ENCODE measurements at places on chromosomes 13 and 19.

DNA sequence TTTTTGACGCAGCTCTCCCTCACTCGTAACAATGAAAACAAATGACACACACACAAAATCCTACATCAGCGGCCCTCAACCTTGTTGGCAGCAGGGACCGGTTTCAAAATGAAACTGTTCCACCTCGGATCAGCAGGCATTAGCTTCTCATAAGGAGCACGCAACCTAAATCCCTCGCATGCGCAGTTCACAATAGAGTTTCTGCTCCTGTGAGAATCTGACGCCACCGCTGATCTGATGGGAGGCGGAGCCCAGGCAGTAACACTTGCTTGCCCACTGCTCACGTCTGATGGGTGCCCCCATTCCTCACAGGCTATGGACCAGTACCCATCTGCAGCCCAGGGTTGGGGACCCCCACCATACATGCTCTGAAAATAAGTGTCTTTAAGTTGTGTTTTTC lies 43.4 kb downstream of the DHRS12 start:
- peak; percentile 89 for DNase-seq

GRCh38 chr13:29546662-29547061 lies 48.8 kb downstream of the SLC7A1 start:
- DNase-seq: no peak

DNA sequence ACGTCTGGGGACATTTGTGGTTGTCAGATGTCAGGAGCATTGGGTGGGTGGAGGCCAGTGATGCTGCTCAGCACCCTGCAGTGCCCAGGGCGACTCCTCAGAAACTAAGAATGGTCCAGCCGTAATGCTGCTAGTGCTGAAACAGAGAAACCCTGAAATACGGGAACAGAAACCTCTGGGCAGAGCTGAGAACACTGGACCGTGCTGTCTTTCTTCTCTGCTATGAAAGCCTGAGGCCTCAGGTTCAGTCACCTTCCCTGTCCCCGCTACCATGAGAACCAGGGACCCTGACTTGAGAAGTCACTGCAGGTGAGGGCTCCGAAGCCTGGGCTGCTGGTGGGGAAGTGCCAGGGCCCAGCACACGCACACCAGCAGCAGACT lies 13.4 kb downstream of the CAPS start:
- DNase-seq: no peak

DNA sequence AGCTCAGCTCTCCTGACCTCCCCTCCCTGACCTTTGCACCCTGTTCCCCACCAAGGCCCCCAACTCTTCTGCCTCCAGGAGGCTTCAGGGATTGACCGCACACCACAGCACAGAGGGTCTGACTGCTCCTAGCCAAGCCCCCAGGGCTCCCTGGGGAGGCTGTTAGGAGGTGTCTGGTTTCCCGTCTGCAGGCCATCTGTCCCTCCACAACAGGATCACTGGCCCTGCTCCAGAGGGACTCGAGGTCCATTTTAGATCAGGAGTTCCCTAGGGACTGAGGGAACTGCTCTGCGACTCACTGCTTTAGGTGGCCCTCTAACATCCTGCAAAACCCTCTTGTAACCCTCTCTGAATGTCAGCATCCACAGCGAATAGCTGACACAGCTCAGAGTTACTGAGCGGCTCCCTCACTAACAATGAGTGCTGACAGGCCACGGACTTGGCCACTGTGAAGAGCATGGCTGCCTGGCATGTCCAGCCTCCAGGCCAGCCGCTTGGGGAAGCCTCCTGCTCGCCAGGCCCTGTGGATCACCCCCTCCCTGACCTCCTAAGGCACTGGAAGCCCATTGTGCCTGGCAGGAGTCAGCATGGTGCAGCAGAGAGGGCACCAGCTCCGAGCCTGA lies 17.7 kb downstream of the GRIK5 start:
- DNase-seq: no peak

DNA sequence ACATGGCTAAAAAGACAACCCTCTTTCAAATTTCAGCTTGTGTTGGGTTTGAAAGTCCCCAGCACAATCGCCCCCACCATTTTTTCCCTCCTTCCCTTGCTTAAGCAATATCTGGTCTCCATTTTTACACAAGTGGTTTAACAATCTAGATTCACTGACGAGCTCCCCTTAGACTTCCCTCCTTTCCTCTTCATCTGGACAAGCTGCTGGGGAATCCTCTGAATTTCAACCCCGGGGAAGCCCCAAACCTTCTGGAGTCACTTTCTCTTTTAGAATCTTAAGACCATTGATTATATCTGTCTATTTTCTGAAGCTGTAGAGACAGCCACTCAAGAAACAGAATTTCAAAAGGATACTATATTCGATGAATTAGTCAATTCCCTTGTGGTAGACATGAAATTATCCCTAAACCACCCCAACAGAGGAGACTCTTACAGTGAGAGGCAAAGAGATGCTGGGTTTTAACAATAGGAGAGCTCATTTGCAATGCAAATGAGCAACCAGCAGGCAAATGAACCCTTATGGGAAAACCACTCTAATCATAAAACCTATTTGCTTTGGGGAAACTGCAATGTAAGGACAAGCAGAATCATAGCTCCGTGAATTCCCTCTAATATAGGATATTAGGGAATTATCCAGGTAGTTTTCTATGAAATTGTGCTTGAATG lies 78.9 kb downstream of the TEX26 start:
- DNase-seq: no peak

GRCh38 chr19:50899569-50899968 lies 11.6 kb downstream of the KLK4 start:
- DNase-seq: no peak

GRCh38 chr13:94967183-94968039 lies 255.1 kb upstream of the SOX21 start:
- DNase-seq: peak; percentile 15

- no peak for DNase-seq
These were observed 1637.4 kb downstream of the PCDH9 start for GRCh38 chr13:65592731-65593130.

DNA sequence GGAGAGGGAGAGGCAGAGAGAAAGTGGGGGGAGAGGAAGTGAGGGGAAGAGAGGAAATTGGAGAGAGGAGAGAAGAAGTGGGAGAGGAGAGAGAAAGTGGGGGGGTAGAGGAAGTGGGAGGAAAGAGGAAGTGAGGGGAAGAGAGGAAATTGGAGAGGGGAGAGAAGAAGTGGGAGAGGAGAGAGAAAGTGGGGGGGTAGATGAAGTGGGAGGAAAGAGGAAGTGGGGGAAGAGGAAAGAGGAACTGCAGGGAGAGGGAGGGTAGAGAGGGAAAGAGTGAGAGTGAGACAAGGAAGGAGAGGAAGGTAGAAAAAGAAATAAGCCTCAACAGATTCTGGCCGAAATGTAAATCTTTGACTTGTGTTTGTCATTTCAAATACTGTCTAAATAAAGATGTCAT lies 146.6 kb downstream of the KLF12 start:
- DNase-seq: no peak

DNA sequence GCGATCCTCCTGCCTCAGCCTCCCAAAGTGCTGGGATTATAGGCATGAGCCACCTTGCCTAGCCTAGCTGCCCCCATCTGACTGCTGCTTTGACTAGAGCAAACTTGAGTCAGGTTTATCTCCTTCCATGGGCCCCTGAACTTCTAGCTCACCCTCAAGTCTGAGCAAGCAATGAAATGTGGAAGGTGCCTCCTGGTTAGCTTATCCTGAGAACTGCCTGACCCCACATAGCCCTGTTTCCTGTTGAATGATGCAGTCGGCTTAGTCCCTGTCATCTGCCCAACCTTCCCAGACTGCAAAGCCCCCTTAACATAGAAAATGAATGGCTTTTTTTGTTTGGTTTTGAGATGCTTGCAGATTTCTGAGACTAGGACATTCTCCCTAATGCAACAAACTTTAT lies 8.9 kb upstream of the TMEM160 start:
- DNase-seq: no peak

DNA sequence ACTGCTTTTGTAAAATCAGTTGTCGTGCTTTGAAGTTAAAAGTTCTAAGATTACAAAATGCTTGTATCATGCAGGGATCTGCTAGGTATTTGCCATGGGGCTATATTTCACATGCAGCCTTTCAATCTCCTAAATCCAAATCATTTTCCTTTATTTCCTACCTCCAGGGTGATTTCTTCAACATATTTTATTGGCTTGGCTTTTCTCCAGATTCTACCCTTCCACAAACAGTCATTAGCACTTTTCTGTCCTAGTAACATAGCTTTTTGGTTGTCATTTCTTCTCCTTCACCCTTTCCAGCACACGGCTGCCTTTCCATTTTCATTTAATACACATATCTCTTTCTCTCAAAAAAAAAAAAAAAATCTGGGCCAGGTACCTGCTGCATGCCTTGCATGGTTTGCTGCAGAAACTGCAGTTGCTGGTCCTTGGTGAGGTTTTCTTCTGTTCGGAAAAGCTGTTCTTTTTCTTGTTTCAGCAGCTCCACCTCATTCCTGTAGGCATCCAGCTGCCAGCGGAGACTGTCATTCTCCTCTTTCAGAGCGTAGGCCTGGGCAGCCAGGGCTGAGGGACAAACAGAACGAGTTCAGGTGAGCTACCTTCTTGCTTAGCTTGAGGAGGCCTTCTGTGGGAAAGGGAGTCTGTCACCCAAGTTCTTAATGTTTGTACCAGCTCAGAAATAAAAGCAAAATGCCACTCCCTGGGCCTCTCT lies 274.7 kb downstream of the DNAJC15 start:
- DNase-seq: no peak

DNA sequence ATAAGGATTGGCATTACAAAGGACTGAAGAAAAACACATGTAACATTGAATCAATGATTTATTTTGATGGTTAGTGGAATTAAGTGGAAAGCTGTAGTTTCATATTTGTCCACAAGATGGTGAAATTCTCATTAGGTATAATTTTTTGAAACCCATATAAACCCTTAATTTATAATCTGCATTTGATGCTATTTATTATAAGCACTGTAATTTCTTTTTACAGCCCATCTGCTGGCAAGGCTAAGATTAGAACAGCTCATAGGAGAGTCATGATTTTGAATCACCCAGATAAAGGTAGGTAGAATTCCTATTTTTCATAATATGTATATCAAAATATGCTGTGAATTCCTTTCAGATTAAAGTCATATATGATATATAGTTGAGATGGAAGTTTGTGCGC lies 62.2 kb downstream of the DNAJC15 start:
- DNase-seq: peak; percentile 13

GRCh38 chr19:2624537-2625091 lies 77.9 kb downstream of the GNG7 start:
- DNase-seq: peak; percentile 47

GRCh38 chr19:37691881-37692504 lies 27.6 kb downstream of the ZNF607 start:
- DNase-seq: peak; percentile 91

DNA sequence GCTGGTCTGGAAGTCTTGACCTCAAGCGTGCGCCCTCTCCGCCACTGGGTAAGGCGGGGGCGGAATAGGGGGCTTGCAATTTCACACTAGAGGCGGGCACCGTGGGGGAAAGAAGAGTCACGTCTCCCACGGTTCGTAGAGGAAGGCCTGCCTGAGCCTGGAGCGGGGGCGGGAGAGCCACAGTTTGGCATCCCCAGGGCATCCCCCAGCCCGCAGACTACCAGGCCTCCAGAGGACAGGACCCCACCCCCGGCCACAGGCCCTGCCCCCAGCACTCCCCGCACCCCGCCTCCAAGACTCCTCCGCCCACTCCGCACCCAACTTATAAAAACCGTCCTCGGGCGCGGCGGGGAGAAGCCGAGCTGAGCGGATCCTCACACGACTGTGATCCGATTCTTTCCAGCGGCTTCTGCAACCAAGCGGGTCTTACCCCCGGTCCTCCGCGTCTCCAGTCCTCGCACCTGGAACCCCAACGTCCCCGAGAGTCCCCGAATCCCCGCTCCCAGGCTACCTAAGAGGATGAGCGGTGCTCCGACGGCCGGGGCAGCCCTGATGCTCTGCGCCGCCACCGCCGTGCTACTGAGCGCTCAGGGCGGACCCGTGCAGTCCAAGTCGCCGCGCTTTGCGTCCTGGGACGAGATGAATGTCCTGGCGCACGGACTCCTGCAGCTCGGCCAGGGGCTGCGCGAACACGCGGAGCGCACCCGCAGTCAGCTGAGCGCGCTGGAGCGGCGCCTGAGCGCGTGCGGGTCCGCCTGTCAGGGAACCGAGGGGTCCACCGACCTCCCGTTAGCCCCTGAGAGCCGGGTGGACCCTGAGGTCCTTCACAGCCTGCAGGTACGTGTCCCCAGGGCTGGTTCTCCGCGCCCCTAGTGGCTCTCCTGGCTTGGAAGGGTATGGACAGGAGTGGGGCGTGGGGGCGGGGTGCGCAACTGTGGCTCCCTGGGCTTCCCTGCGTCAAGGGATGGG lies at the start of gene ANGPTL4:
Gene ANGPTL4, plus strand, starts transcription at position 353 of the 969 bp plus-strand sequence. Its CDS starts 167 bp downstream, at position 520.
- DNase-seq: peak; percentile 65

DNA sequence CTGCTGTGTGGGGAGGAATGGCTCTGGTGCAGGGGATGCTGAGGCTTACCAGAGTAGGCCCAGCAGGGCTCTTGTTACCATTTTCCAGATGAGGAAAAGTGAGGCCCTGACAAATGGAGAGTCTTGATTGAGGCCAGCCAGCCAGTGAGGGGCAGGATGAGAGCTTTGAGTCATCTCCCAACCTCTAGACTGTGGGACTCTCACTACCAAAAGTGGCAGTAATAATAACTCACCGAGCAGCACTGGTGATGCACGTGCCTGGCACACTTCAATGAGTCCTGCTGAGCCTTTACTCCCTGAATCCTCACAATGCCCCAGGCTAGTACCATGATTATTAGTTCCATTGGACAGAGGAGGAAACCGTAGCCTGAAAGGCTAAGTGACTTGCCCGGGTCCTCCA lies 7.8 kb downstream of the CIC start:
- DNase-seq: peak; percentile 0

DNA sequence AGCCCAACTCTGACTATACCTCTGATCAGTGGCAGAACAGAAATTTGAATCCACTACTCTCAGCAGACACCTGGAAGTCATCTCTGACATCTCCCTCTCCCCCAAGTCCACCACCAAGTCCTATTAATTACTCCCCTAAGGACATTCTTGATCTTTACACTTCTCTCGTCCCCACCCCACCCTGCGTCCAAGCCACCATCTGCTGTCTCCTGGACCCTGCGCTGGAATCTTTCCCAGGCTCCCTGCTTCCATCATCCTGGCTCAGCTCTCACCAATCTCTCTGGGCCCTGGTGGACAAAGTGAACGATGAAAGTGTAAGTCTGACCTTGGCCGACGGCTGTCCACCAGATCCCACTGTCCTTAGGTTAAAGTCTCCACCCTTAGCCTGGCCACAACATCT lies 145.6 kb upstream of the GJB6 start:
- no peak for DNase-seq

GRCh38 chr13:64912141-64912540 lies 2318.0 kb downstream of the PCDH9 start:
- no peak for DNase-seq

GRCh38 chr19:41554907-41555306 lies 21.1 kb upstream of the CEACAM21 start:
- peak; percentile 59 for DNase-seq

- DNase-seq: no peak
These were observed 531.7 kb downstream of the MYO16 start for GRCh38 chr13:109160887-109161669.

DNA sequence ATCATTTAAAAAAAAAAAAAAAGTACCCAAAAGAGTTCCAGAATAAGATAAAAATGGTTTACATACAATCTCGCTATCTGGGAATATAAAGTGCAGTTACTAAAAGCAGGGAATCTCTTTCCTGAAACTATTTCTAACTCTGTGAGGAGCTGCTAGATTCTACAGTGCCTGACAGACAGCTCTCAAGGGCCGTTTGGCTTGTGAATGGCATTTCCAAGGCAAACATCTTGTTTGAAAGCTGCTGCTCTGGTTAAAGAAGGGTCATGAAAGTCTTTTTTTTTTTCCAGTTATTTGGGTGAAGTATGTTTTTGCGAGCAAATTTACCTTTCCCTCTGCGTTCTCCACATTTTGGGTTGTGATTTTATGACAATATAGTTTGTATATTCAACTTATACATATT lies 29.0 kb upstream of the CEACAM21 start:
- DNase-seq: no peak
